ENCODE measurements at places on chromosomes 12 and 14.

DNA sequence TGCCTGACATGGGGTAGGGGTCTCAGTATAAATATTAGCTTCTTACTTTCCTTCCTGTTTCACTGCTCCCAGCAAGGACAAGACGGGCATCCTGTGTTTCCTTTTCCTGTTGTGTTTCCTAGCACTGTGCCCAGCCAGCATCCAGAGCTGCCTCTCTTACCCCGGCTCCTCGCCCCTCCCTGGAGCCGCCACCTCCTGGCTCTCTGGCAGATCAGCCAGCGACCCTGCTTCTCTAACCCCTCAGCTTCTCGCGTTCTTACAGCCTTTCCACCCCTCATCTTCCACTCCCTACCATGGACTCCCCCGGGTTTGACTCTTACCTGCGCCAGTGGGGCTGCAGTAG is 17.8 kb downstream of the HDAC7 start:
- no peak for DNase-seq

GRCh38 chr14:49036984-49037516 is 549.1 kb downstream of the RPS29 start:
- DNase-seq: no peak

DNA sequence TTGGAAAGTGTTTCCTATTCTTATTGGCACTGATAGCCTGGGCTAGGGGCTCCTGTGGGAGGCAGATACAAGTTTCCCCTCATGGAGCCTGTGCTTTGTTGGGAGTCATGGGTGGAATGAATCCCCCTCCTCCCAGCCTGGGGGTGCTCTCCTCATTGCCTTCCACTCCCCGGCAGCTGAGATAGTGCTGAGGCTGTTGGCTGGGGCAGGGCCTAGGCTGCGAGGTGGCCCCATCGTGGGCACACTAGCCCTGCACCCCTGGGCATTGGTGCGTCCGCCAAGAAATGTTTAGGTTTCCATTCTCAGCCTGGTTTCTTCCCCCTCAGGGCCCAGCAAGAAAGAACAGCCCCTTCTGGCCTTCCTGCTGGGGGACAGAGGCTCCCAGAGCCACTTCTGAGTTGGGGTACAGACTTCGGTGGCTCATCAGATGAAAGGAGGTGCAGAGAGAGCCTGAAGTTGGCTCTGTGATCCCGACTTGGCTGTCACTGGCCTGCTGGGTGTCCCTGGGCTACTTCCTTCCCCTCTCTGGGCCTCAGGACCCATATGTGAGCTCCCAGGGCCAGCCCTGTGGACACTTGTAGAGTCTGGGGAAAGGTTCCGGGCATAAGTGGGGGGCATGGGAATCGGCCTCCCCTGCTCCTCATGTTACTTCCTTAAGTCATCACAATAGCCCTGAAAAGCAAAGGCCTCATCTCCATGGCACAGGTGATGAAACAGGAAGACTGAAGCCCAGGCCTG is 2.7 kb upstream of the ARL6IP4 start:
- DNase-seq: no peak

- DNase-seq: no peak
Observed at GRCh38 chr14:86777963-86778602, 1214.9 kb downstream of the GALC start.

DNA sequence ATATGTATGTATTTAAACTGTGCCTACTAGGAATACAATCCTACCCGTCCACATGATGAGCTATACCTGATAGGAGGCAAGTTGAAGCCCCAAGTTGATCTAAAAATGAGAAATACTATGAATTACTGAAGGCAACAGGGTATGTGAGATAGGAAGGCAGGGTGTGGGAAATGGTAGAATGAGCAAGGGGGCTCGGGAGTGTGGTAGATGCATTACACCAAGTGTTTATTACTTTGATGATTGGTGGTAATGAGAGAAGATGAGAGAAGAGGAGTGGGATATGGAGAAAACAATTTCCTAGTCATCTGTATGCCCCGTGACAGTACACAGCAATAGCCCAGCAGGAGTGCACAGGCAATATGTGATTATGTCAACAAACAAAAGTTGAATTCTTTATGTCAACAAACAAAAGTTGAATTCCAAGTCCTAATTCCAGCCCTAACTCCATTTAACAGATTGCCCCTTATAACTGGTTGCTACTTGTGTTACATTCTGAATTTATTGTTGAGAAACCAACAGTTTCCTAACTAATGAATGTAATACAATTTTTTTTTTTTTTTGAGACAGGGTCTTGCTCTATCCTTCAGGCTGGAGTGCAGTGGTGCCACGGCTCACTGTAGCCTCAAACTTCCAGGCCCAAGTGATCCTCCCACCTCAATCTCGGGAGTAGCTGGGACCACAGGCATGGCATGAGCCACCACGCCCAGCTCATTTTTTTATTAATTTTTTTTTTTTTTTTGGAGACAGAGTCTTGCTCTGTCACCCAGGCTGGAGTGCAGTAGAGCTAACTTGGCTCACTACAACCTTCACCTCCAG is 2.5 kb downstream of the LPCAT3 start:
- no peak for DNase-seq

- DNase-seq: no peak
Observed at GRCh38 chr14:91250912-91251311, 6.4 kb upstream of the GPR68 start.
